ENCODE measurements at places on chromosomes 6 and 20. TPM values are rescaled to one million over a fixed set of nuclear protein-coding genes. Genes with fewer than 3 reads are reported as not detected.

DNA sequence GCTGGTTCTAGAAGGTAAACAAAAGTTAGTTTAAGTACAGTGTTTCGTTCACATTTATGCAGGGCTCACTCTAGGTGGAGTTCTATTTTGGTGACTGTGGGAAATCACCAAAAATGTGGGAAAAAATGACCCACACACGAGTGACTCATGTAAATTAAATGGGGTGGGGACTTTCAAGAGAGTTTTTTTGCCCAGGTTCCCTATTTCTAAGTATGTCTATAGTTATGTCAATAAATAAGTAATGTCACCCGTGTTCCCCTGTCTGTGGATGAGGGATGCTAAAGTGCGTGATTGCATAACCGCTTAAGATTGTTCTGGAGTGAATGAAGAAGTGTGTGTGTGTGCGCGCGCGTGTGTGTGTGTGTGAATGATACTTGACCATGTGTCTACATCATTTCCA, 69.1 kb downstream of the MYB start:
- DNase-seq = peak; percentile 10

GRCh38 chr20:49699200-49699992, 14.3 kb downstream of the B4GALT5 start:
- DNase-seq = no peak

DNA sequence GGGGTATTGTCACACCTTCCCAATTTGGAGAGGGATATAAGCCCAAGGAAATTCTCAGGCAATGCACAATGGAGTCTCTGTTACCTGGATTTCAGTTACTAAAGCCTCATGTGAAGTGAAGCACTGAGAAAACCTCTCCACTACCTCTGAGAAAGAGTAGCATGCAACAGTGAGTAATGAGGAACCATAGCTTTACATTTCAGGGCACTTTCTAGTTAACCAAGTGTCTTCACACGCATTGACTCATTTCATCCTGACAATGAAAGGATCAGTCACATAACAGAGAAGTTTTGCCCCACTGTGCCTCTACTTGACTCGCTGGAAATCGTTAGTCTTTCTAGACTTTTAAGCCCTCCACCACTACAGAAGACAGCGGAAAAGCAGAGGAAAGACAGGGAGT, 86.2 kb upstream of the ARID1B start:
- DNase-seq = peak; percentile 63

The NKAPL gene
- 0.52 TPM for total RNA-seq

The CCDC170 gene
- not detected for total RNA-seq

The TMEM151B gene
- not detected for total RNA-seq

Measured in B cell (primary cell).